ENCODE measurements at places on chromosomes 11 and 22.

GRCh38 chr22:39349967-39350726 lies at the start of gene SYNGR1:
Gene SYNGR1 (plus strand): TSS chr22:39349991. CDS start chr22:39350011, 20 bp downstream.
- no peak for DNase-seq

DNA sequence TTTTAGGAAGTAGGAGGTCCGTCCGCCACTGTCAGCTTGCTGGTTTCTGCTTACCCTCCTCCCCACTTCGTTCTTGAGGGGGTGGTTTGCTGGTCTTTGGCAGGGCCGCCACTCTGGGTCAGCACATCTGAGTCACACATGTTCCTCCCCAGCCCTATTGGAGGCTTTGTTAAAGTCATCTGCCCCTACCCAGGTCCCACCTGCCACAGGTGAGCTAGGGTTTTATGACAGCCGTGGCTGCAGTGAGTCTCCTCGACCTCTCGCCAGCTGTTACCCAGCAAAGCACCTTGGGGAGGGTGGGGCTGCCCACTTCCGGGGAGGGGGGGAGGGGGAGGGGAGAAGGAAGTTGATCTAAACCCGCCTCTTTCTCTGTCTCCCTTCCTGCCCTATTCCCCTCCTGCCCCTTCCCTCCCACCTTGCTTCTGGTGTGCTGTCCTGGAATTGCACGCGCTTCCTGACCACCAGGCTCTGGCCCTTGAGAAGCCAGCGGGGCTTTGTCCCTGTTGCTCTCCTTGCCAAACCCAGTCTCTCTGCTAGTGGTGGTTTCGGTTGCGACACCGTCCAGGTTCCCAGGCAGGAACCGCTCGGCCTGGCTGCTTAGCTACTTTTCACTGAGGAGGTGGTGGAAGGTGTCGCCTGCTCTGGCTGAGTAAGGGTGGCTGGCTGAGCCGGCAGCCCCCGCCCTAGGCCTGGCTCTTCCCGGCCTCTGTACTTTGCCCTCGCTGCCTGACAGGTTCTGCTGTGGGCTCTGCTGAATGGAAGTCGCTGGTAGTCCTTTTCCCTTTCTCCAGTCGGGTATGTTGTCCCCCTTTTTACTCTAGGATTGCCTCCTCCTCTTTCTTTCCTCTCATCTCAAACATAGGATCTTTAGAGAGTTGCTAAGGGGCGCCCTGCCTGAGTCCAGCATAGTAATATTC lies 28.5 kb downstream of the RCOR2 start:
- peak; percentile 21 for DNase-seq

DNA sequence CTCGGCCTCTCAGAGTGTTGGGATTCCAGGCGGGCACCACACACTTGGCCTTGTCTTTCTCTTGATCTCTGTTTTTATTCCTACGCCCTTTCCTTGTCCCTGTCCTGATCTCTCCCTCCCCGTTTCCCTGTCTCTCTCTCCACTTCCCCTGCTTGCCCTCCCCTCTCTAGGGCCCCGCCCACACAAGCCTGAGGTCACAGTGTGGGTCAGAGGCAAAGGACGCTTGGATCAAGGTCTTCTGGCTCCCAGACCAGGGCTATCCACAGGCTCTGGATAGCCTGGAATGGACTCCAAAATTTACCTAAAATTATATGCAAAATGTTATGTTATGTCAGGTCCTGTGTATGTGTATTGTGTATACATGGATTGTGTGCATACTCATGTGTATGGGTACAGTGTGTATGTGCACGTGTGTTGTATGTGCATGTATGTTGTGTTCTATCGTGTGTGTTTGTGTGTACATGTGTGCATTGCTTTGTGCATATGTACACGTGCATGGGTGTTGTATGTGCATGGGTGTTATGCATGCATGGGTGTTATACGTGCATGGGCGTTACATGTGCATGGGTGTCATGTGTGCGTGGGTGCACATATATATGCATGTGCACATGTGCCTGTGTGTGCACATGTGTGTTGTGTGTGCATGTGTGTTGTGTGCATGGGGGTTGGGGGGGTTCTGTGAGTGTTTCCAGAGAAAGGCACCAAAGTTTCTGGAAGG lies 38.3 kb downstream of the TP53I11 start:
- DNase-seq: no peak

- no peak for DNase-seq
Observed at GRCh38 chr11:63845303-63845702, 6.4 kb downstream of the MARK2 start.

DNA sequence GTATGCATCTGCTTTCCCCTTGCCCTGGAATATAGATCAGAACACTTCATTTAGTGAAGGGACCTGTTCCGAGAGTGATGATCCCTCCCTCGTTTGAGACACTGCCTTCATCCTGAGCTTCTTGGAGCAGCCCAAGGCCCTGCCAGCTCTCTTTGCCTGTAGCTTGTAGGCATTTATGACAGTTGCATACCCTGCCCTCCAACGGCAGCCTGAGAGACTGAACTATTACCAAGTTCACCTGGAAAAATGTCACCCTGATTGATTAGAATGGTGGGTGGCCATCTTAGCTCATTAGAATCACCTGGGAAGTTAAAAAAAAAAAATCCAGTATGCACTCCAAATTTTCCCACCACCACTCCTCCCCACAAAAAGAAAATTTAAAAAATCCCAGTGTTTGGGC lies 1.5 kb downstream of the MICAL3 start:
- no peak for DNase-seq

GRCh38 chr22:26484360-26484706 lies 656 bp downstream of the SRRD start:
- DNase-seq: no peak

- no peak for DNase-seq
Observed at GRCh38 chr22:35593891-35594470, 23.1 kb downstream of the MB start.

DNA sequence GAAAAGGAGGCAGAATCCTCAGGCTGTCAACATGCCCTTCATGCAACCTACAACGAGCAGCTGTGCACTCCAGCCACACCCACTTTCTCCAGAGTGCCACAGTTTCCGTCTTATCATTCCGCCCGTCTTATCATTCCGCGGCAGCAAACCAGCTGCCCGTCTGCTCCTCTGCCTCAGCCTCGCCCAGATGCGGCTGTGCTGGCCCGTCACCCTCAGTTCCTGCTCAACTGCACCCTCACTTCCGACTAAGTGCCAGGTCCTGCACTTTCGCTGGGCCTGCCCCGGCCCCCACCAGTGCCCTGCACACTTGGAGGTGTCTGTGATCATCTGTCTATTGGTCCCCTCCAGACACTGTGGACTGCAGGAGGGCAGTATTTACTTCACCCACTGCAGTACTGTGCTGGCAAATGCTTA lies 43.7 kb downstream of the MICAL3 start:
- DNase-seq: no peak

DNA sequence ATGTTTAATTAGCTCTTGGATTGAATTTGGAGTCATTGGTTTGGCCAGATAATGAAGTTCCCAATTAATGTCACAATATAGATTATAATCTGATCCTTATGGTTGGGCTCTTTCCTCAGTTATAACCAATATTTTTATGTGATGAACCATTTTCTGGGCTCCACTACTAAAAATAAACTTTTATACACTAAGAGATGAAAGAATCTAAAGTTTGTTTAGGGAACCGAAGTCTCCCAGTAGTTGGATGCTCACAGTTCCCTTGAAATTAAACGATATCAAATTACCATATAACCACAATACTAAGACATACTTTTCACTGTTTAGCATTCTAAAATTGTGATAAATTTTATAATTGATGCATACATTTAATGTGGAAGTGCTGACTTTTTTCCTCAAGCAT lies 47.0 kb upstream of the ARHGAP42 start:
- no peak for DNase-seq

- no peak for DNase-seq
Observed at GRCh38 chr11:88421530-88421929, 84.0 kb upstream of the CTSC start.

GRCh38 chr11:113351068-113351450 lies 36.5 kb upstream of the ANKK1 start:
- DNase-seq: no peak

DNA sequence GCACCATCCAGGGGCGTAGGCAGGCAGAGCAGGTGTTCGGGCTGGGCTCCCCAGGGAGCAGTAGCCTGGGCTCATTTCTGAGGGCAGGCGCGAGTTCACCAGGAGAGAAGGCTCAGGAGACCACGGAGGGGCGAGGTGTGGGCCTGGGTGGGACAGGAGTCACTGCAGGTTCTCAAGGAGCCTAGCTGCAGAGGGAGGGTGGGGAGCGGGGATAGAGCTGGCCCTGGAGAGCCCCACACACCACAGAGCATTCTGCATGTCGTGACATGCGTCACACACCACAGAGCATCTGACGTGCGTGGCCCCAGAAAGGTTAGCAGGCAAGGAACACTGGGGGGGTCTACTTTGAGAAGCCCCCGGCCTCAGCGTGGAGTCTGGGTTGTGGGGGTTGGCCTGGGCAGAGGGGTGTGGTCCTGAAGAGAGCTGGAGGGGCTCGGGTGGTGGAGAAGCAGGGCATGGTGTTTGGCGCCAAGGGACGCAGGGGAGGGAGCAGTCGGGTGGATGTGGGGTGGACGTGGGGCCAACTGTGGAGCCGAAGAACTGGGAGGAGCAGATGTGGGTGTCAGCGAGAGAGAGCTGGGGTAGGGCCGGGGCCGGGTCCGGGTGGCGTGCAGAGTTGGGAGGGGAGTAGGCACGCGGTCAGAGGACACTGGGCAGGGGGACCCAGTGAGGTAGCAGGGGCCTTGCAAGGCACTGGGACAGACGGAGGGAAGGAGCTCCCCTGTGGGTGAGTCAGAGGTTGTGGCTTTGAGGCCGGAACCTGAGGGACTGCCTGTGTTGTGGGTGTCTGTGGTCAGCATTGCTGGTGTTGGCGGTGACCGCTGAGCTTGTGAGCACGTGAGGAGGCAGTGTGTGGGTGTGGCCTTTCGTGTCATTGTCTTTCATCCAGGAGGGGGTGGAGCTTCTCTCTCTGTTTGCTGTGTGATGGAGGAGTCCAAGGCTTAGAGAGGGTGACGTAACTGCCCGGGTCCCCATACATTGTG lies 25.5 kb downstream of the CTTN start:
- no peak for DNase-seq

GRCh38 chr11:112661571-112661970 lies 299.6 kb upstream of the NCAM1 start:
- no peak for DNase-seq

GRCh38 chr22:46844606-46845210 lies 82.3 kb downstream of the TBC1D22A start:
- no peak for DNase-seq

DNA sequence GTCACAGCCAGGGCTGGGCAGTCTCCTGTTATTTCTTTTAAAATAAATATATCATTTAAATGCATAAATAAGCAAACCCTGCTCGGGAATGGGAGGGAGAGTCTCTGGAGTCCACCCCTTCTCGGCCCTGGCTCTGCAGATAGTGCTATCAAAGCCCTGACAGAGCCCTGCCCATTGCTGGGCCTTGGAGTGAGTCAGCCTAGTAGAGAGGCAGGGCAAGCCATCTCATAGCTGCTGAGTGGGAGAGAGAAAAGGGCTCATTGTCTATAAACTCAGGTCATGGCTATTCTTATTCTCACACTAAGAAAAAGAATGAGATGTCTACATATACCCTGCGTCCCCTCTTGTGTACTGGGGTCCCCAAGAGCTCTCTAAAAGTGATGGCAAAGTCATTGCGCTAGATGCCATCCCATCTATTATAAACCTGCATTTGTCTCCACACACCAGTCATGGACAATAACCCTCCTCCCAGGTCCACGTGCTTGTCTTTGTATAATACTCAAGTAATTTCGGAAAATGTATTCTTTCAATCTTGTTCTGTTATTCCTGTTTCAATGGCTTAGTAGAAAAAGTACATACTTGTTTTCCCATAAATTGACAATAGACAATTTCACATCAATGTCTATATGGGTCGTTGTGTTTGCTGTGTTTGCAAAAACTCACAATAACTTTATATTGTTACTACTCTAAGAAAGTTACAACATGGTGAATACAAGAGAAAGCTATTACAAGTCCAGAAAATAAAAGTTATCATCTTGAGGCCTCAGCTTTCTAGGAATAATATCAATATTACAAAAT lies 13.4 kb downstream of the OR51B4 start:
- no peak for DNase-seq

All from stimulated activated CD4-positive, alpha-beta T cell treated with anti-CD3 and anti-CD28 coated beads, Interleukin-1b, Interleukin-23, amount 100 ng/mL, for 1 hour (primary cell).